GM12865 (cell line): ENCODE measurements at places on chromosomes 13 and 19.

- DNase-seq = no peak
These were observed 169.2 kb upstream of the NBEA start for GRCh38 chr13:34772881-34773280.

GRCh38 chr19:29884466-29884865 is 57.6 kb upstream of the URI1 start:
- DNase-seq = no peak

DNA sequence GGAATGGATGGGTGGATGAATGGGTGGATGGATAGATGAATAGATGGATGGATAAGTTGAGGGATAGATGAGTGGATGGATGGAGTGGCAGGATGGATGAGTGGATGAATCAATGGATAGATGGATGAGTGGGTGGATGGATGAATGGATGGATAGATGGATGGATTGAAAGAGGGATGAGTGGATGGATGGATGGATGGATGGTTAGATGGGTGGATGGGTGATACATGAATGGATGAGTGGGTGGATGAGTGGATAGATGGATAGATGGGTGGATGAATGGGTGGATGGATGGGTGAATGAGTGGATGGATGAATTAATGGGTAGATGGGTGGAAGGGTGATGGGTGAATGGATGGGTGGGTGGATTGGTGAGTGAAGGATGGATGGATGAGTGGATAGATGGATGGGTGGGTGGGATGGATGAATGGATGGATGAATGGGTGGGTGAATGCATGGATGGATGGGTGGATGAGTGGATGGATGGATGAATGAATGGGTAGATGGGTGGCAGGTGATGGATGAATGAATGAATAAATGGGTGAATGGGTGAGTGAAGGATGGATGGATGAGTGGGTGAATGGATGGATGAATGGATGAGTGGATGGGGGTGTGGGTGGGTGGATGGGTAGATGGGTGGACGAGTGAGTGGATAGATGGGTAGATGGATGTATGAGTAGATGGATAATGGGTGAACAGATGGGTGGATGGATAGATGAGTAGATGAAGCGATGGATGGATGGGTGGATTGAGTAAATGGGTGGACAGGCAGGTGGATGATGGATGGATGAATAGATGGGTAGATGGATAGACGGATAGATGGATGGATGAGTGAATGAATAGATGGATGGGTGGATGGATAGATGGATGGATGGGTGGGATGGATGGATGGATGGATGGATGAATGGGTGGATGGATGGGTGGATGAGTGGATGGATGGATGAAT is 17.7 kb downstream of the GNA15 start:
- no peak for DNase-seq

DNA sequence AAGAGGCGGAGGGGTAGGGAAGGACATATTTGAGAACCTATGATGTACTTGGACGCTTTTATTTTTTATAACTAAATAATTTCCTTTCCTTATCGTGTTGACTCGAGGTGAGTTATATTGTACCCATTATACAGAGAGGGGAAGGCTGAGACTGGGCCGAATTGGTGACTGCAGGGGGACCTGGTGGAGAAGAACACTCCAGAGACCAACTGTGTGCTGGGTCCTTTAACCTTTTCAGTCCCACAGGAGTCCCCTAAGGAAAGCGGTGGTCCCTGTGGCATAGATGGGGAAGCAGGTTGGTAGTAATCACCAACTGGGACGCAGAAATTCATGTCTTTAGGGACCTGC is 633 bp downstream of the MYH14 start:
- DNase-seq = no peak

DNA sequence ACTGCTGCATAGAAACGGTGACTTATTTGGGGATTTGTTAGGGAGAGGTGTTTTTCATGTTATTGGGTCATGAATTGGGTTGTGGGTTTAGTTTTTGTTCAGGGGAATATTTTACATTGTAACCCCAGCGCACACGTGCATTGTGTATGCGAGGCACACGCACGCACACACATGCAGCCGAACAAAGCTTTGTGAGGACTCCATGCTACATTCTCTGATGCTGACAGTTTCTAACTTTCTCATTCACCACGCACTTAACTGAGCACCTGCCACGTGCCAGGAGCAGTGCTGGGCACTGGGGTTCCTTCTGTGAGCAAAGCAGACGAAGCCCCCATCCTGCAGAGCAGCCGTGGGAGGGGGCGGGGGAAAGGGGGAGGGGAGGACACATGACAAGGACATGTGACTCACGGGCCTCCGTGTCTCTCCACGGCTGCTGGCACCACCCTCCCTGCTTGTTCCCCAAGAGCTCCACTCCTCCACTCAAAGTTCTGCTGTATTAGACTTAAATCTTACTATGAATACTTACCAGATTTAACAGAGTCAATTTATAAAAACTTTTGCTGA is 55.6 kb downstream of the SLC7A9 start:
- DNase-seq = no peak

- DNase-seq = peak; percentile 77
These were observed 1.8 kb downstream of the TNPO2 start for GRCh38 chr19:12721656-12722565.

GRCh38 chr13:43397111-43397510 is 373.7 kb downstream of the DNAJC15 start:
- DNase-seq = no peak

DNA sequence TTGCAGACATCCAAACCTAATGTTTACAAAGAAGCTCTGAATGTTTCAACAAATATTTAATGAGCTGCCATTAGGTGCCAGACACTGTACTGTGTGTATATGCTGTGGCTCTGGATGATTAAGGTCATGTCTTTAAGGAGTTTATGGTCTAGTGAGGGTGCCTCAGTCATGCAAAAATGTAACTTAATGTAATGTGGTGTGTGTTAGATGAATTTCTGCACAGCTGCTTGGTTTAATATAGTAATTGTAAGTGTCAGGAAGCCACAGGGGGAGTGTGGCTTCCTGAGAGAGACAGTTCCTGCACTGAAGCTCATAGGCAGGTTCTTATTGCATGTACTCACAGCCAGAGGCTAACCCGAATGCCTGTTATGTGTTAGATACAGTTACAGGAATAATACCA is 43.3 kb downstream of the SPATA13 start:
- DNase-seq = peak; percentile 45

GRCh38 chr19:588093-588740 is 1.5 kb upstream of the HCN2 start:
- DNase-seq = peak; percentile 75

DNA sequence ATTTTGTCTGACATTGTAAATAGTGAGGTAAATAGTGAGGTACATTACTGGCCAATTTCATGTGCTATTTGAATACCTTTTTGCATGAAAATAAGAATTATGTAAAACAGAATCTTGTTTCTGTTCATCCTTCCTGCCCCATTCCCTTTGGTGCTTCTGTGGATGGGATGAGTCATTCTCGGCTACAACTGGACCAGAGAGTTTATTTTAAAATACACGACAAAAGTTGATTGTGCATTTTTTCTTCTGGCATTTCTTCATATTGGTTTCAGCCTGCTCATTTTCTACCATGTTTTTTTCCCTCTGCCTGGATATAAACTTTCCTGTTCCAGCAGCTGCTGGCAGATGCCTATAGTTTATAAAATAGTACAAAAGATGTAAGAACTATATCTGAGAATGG is 107.5 kb downstream of the CYSLTR2 start:
- no peak for DNase-seq

GRCh38 chr19:38384209-38385027 is 3.4 kb downstream of the GGN start:
- DNase-seq = no peak

DNA sequence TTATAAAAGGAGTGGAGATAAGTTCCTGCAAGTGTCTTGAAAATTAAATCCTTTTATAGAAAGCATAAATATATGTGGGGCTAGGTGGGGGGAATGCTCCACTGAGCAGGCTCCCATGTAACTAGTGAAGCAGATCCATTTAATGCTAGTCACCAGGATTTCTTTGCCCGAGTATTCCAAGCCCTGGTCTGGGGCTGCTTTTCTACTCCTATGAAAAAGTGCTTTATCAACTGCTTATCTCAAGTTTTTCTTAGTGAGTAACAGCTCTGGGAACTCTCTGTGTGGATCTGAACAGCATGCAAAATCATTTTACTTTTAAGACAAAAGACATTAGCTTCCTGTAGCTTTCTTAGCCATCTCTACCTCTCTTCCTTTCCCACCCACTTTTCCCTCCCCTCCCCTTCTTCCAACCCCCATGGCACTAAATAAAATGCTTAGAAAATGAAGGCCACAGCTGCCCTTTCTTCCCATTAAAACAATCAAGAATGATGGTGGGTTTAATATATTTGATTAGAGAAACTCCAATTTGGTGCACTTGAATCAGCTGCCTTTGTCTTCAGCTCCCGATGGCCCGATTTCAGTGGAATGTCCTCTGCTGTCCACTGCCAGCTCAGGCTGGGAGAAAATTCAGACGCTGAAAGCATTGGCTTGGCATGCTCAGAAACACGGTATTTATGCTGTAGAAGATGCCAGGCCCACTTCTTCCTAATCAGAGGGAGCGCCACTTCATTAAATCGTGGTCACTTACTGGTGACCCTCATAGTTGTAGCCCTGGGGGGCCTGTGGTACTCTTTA is 475.1 kb downstream of the FOXO1 start:
- DNase-seq = no peak

GRCh38 chr19:53311044-53311443 is 22.5 kb upstream of the ZNF845 start:
- no peak for DNase-seq

GRCh38 chr19:3575260-3575741 is 2.6 kb downstream of the HMG20B start:
- peak; percentile 73 for DNase-seq

DNA sequence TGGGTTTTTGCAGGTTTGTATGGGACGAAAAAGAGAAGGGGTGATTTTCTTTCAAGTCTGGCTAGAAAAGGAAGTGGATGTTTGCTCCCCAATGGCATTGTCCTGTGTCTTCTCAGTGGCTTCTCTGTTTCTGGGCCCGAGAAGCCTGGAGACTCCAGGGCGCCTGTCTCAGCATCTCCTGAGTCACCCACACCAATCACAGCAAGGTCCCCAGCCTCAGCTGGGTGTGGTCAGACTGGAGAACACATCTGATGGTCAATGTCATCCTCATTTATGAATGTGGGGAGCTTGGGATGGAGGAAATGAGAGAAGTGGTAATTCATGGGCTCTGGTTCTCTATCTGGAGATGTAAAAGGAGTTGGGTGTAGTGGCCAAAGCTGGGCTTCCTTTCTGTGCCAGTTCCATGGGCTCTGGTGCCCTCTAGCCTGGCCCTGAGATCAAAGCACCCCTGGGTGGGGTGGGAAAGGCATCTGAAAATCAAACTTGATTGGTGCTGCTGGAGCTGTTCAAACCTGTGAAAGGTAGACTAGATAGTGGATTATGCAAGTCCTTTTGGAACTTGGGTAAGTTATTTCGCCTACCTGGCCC is 13.4 kb downstream of the RASL11A start:
- DNase-seq = peak; percentile 51

DNA sequence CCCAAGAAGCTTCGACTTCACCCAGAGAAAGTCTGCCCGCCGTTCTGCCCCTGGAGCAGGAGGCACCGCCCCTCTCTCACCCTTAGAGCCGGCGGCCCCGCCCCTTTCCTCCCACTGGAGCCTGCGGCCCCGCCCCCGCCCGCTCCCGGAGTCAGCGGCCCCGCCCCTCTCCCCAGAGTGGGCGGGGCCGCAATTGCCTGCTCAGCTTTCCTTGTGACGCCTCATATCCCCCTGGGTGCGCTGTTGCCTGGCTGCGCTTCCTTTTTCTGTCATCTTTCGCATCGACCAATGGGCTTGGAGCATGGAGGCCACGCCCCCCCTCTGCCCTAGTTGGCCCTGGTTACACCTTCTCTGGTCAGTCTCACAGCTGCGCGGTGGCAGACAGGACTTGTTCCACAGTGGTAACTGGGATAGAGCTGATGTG is 38.2 kb upstream of the ZNF492 start:
- DNase-seq = no peak

DNA sequence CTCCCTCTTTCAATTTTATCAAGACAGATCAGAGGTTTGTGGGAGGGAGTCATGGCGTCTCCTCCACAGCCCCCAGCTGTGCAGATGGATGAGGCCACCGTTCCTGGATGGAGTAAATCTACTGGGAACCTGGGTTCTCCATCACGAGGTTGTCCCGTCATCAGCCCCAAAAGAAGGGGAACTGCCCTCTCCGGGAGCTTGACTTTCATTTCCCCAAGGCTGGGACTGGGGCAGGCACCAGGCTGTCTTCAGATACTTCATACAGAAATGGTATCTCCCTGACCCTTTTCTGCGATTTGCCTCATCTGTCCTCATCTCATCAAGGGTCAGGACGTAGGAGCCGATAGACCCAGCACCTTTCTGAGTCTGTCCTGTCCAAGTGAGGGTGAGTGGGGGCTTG is 9.8 kb downstream of the LILRB2 start:
- DNase-seq = no peak

DNA sequence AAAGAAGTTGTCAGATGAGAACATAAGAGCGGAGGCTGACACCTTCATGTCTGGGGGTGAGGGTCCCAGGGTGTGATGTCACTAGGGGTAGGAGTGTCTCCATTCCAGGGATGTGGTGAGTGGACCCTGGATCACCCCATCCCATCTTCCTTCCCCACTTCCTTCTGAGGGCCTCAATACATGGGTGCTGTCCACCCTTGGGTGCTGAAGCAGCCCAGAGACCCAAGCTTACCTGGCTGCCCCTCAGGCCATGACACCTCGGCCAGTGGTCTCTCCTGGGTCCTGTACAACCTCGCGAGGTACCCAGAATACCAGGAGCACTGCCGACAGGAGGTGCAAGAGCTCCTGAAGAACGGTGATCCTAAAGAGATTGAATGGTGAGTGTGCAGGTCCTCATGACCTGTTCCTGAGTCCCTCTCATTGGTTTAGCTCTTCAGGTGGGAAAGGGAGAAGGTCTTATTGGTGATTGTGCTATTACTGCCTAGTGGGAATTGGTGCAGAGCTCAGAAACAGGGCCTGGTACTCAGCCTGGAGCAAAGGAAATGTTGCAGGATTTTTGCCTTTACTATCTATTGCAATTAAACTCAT is 37.7 kb upstream of the CYP4F8 start:
- no peak for DNase-seq

GRCh38 chr13:30440910-30441703 is 18.8 kb downstream of the UBE2L5 start:
- DNase-seq = peak; percentile 26

DNA sequence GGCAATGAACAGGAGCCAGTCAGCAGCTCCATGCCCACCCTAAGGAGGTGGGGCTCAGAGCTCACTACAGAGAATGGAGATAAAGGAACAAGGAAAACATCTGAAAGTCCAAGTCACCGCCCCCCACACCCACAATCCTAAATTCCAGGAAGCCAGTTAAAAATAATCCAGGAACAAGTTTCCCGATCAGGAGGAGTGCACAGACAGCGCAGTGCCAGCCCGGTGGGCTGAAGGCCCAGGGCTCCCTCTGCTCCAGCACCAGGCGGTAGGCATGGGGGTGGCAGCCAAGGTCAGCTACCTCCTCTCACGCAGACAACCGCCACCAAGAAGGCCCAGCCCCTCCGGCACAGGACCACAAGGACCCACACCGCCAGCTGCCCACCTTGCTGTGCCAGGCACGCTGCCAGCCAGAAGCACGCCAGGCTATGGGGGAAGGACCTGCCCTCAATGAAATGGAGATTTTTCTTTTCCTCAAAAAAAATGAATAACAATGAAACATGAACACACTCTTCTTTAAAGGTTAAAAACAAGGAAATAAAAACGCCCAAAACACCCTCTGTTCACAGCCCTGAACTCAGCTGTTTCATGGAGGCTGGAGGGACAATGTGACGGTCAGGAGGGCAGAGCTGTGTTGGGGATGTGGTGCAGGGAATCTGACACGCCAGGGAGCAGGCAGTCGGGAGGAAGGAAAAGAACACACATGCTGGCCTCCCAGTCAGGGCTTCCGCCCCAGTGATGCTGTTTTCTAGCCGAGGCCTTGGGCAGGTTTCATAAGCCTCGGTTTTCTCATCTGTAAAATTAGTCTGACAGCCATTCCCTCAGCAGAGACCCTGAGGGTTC is 11.0 kb downstream of the STK24 start:
- DNase-seq = peak; percentile 37

- peak; percentile 34 for DNase-seq
These were observed 59.2 kb upstream of the MEDAG start for GRCh38 chr13:30846866-30847265.
